Endothelial cell (in vitro differentiated cells): ENCODE measurements at places on chromosomes 6 and 20.

GRCh38 chr6:114611696-114612095 lies 268.9 kb upstream of the HS3ST5 start:
- DNase-seq: no peak

- DNase-seq: peak; percentile 91
These were observed 8.2 kb upstream of the TBC1D7 start for GRCh38 chr6:13336553-13336952.

- DNase-seq: no peak
These were observed 27.8 kb upstream of the RNF144B start for GRCh38 chr6:18359237-18359885.

DNA sequence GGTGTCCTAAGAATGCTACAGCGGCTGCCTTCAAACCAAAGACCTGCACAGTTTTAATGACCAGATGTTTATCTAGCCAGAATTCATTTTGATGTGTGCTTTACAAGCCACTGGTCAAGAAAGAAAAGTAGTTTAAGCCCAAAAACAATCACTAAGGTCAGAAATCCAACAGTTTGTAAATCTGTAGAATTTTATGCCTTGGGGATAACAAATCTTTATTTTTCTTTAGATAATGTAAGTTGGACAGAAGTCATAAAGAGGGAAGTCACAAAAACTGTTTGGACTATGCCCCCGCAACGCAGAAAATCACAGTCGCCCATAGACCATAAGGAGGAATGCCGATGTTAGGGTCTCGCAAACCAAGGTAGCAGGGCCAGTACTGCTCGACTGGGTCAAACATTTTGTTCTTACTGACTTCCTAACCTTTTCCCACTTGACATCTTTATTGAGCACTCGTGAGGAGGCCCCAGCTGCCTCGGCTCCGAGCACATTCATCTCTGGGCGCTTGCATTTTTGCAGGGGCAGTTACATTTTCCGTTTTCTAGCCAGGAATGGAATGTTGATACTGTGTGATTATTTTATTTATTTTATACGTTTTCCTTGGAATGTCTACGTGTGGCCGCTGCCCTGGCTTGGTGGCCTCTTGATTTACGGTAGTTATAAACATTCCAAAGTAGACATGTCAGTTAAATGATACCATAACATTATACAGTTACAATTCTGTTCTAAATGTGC lies 56.7 kb upstream of the APCDD1L start:
- no peak for DNase-seq

GRCh38 chr6:132020138-132020581 lies 69.0 kb upstream of the CCN2 start:
- DNase-seq: no peak

GRCh38 chr20:47211036-47211435 lies 145.5 kb downstream of the ZMYND8 start:
- DNase-seq: no peak

GRCh38 chr6:129133770-129134192 lies 250.8 kb downstream of the LAMA2 start:
- DNase-seq: no peak

DNA sequence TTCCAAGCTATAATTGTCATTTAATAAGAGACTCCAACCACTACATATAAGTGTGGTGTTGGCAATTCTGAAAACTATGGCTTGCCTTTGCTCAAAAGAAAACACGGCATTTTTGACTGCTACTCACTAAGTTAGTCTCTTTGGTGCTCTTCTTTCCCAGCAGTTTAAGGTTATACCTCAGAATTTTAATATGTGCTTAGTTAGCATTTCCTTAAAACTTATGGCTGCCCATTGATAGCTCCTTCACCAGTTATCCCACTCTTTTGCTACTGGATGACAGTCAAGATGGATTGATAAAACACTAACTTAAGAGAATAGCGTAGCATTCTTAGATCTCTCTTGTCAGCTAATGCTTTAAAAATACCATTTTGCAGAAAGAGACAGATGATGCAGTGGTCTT lies 34.1 kb downstream of the GOPC start:
- DNase-seq: no peak

DNA sequence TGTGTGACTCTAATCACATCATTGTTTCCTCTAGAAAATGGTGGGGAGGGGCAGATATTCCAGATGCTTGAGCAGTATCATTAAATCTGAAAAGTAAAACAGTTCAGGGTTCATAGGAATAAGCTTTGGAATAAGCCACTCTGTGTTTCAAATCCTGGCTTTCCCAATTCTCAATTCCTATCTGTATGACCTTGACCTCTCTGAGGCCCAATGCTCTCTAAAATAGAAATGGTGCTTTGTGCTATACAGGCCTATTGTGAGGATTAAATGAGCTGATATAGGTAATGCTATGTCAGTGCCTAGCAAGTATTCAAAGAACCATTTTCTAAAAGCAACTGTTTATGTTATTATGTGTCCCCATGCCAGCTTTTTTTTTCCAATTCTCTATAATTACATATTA lies 209.0 kb upstream of the PRSS16 start:
- DNase-seq: no peak

- DNase-seq: no peak
These were observed 20.6 kb downstream of the PPP1R16B start for GRCh38 chr20:38825901-38826625.

GRCh38 chr6:73519926-73520687 lies 725 bp downstream of the EEF1A1 start:
- peak; percentile 70 for DNase-seq

DNA sequence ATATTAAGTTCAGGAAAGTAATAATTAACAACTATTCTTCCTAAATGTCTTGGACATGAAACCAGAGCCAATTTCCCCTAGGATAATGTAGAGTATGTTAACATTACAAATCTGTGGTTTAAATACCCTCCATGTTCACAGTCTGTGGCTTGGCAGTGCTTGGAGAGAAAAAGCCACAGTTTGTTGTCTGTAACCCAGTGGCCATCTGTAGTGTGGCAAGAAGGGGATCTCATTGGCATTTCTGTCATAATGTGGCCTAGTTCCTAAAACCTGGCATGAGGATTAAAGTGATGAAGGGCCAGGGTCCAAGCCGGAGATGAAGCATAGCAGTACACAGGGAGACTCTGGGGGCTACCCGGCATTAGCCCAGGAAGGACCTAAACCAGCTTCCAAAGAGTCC lies 31.2 kb downstream of the SYNE1 start:
- DNase-seq: no peak

DNA sequence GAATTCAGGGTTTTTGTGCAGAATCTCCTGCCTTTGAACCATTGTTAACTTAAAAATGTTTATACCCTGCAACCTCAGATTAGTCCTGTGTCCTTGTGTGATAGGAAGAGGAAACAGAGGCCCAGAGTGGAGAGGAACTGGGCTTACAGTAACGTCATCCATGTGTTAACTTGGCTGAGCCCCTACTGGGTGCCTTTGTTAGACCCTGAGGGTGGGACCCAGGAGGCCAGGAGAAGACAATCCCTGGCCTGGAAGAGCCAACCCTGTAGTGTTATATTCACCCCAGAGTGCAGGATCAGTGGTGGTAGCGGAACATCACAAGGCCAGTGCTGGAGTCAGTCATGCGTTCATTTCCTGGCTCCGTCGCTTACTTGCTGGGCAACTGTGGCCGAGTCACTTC lies 10.6 kb downstream of the MYLK2 start:
- no peak for DNase-seq

GRCh38 chr6:46925563-46926253 lies 4.0 kb upstream of the ADGRF5 start:
- no peak for DNase-seq

GRCh38 chr20:2602746-2603145 lies 49.7 kb upstream of the NOP56 start:
- DNase-seq: no peak

DNA sequence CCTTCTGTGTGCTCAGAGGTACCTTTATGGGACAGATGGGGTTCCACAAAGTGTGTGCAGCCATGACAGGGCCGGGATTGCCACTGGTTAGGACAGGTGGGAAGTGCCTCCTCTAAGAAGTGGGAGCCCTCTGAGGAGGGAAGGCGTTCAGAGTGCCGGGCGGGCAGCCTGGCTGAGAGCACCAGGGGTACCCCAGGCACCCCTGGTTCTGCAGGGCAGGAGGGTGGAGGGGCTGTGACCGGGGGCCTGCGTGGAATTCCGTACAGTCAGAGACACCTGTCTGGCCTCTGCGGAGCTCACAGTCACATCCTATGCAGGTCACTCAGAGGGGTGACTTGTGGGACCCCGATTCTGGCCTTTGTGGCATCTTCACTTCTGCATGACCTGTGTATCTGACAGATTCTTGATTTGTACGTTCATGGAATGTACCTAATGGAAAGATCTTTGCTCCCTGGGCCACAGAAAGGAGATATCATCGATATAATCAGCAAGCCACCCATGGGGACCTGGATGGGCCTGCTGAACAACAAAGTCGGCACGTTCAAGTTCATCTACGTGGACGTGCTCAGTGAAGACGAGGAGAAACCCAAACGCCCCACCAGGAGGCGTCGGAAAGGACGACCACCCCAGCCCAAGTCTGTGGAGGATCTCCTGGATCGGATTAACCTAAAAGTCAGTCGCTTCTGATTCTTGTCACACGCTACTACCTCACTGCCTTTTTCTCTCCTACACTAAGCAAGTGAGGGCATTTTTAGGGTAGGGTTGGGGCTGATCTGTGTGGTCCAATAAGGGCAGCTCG lies 190.9 kb downstream of the SASH1 start:
- DNase-seq: no peak

DNA sequence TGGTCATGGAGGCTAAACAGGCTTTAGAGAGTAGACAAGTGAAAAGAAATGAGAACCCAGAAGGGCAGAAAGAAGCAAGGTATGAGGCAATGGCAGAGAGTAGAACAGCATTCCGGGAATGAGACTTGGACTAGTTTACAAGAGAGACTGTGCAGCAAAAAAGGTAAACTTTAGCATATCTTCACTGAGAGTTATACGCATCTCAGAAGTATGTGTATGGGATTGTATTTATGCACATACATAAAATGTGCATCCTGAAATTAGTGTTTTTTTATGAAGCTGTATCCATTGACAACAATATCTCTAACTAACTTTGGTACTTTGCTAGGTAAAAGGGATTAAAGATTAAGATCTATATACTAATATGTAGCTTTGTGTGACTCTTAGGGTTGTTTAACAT lies 753.6 kb downstream of the BCKDHB start:
- DNase-seq: no peak

DNA sequence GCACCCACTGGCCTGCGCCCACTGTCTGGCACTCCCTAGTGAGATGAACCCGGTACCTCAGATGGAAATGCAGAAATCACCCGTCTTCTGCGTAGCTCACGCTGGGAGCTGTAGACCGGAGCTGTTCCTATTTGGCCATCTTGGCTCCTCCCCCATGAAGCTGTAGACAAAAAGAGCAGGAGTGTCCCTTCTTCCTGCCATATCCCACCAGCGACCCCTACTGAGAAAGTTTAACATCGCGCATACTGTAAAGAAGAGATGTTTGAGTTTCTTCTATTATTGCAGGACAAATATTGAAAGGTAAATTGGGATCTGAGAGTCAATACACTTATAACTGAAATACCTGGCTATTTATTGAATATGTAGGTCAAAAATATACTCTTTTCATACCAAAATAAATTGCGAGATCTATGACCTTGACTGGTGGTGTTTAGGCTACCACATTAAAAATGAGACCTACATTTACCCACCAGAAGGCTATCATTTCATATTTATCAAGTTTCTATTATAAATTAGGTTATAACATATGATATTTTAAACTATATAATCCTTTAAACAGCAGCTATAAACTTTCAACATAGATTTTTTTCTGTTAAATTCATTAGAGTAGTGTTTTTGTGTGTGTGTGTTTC lies 586.3 kb downstream of the HTR1B start:
- DNase-seq: peak; percentile 68

GRCh38 chr6:50025258-50025657 lies 3.5 kb upstream of the DEFB110 start:
- no peak for DNase-seq
